ENCODE measurements at places on chromosomes 4 and X. TPM values are rescaled to one million over a fixed set of nuclear protein-coding genes. Genes with fewer than 3 reads are reported as not detected.

The TMEM187 gene
- total RNA-seq, result 9.0 TPM

The RBM46 gene
- total RNA-seq, result not detected

The XAGE1A gene
- 0.75 TPM for total RNA-seq

The DKK2 gene
- total RNA-seq, result 15.1 TPM

DNA sequence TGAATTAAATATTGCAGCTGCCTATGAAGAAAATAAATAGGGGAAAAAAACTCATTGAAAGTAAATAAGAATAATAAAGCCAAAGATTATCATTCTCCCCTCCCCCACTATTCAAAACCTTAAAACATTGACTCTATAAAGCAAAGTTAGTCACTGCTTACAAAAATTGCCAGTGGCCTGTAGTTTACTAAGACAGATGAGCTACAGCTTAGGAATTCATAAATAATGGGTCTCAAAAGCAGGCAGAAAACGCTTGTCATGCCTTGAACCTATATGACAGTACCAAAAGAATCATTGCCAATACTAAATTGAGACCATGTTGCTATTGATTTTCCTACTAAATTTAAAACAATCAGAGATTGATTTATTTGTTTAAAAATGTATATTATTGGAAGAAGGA is 78.9 kb downstream of the SLC10A7 start:
- no peak for DNase-seq

DNA sequence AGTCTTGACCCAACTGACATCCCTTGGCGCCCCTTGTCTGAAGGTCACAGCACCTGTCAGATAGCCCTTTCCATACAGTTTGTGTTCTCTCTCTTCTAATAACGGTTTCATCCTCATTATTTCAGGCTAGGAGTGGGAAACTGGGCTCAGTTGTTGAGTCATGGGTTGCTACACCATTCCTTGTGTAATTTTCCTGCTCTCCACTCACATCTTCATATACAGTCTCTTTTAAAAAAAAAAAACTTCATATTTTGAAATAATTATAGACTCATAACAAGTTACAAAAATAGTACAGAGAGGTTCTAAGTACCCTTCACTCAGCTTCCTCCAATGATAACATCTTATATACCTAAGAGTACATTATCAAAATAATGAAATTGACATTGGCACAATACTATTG is 60.2 kb upstream of the GRPR start:
- no peak for DNase-seq

DNA sequence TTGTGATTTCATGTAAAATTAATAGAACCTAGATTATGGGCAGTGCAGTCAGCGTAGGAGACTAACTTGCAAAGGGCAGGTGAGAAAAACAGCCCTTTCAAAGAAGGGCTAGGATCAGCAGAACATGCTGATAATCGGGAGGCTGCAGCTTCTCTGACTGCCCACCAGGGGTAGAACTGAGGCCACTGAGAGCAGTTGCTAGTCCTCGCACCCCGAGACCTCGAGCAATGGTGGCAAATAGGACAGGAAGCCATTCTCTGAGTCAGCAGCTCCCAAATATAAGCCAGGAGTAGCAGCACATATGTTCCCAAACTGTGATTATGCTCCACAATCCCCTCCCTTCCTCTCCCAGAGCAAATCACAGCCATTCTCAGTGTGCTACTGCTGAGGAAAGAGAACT is 186.5 kb downstream of the MSL3 start:
- no peak for DNase-seq

DNA sequence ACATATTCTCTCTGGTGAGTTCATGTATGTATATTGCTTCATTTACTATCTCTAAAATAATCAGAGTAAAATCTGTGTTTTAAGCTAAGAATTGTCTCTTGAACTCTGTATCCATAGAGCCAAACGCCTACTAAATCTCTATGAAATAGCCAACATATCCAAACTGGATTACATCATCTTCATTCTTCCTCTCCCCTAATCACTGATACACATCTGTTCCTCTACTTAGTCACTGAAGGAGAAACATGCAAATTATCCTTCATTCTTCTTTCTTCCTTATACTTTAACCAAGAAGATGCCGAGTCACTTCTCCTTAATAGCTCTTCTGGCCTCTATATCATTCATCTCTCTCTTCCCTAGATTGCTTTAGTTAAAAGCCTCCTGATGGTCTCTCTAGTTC is 630.4 kb upstream of the FTHL17 start:
- no peak for DNase-seq
